Mucosa of descending colon (tissue), 3 donors: ENCODE measurements at places on chromosomes 6 and 20.

- no peak for DNase-seq
These were observed 360.6 kb upstream of the MAP3K7 start for GRCh38 chr6:90947184-90948064.

GRCh38 chr6:46676604-46677313, 10.9 kb upstream of the TDRD6 start:
- no peak for DNase-seq

GRCh38 chr20:57612436-57612835, 7.8 kb downstream of the ZBP1 start:
- no peak for DNase-seq

DNA sequence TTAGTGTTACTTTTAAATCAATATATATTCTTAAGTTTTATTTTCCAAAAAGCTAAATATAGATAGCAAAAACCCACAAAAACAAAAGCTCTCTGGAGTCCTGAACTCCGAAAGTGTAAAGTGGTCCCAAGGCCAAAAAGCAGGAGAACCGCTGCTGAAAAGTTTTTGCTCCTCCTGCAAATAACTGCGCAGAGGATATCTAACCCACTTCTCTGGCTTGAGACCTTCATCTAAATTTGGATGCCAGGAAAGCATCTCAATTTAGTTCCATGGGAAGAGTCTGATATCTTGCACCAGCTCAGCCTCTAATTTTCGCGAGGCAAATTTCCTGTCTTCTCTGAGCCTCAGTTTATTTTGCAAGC, 523 bp downstream of the MRPS10 start:
- DNase-seq, result no peak

GRCh38 chr6:42013134-42013516, 37.2 kb upstream of the TAF8 start:
- DNase-seq, result no peak

GRCh38 chr6:12221856-12222255, 68.3 kb upstream of the EDN1 start:
- no peak for DNase-seq

DNA sequence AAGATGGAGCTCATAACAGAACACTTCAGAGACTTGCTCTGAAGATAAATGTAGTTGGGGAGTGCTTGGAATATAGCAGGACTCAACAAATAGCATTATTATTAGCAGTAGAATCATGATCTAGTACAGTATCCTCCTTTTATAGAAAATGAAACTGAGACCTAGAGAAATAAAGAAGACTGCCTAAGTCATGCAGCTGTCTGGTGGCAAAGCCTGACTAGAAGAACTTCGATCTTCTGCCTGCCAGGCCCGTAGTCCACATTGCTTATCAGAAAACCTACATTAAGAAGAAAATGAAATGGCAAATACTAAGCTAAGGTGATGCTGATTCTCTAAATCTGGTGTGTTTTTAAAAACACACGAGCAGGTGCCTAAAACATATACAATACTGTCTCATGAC, 46.4 kb upstream of the DST start:
- DNase-seq, result no peak

DNA sequence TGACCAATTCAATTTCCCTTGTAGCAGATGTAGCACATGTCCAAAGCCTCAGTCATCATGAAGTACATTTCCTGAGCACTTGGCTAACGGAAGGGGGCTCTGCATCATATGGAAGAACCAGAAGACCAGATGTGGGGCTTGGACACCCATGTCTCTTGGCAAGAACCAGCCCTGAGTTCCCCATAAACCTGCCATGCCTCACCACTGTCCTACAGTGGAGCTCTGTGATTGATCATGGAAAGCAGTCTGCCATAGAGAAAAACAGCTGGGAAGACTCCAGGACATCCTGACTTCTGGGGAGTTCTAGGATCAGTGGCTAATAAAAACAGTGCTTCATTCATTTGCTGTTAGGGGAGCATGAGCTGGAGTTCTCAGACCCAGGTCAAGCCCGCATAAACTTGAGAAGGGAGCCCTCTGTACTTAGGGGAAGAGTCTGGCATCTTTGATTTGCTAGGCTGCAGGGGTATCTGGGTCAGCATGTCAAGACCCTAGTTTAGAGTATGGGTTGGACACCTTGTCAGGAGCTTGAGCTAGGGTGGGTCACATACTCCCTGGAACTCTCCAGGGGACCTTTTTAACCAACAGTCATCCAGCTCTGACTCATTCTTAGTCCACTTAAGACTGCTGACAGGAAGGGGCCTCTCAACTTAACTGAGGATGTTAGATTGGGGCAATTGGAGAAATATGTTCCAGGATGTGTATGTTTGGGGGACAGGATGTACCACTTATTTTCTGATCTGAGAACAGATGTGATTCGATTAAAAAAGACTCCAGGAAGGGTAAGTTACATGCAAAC, 26.3 kb upstream of the TRAM2 start:
- DNase-seq, result no peak

GRCh38 chr20:17635332-17636244, 46.5 kb downstream of the RRBP1 start:
- DNase-seq, result no peak

DNA sequence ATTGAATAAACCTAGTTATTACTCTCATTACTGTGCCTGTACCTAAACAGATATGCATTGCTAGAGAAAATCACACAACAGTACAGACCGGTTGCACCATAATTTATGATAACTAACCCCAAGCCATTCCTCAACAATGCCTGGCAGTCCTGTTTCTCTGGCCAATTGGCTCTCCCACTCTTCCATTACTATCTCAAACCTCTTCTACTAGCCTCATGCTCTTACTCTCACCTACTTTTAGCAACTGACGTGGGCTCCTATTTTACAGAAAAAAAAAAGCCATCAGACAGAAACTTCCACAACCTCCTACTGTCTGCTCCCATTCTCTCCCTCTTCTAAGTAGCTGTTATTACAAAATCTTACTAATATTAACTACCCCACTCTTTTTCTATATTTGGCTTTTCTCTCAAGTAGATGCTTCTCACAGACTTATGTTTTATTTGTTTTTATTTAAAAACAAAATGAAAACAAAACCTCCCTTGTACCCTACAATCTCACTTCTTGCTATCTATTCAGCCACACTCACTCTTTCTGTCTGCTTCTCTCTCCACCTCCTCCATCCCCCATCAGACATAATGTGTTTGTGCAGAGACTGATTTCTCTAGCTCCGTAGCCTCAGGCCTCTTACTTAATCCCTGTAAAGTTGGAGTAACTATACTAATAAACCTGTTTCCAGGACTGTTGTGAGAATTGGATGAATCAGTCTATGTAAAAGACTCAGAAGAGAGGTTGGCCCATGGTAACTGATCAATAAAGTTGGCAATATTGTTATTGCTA, 9.1 kb downstream of the GOPC start:
- no peak for DNase-seq

- no peak for DNase-seq
These were observed 302.4 kb upstream of the POU3F2 start for GRCh38 chr6:98532004-98532403.

DNA sequence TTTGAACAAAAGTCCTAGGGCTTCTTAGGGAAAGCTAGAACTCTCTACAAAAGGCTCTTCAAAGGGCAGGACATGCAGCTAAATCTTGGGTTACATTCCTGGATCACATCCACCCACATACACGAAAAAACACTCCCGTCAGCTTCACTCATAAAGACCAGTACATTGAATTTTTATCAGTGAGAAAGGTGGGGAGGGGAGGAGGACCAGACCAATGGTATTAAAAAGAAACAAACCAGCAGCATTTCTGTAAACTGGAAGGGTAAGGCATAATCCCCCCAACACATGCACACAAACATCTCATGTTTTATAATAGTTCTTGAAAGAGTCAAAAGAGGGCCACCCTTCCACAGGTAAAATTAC, 31.6 kb downstream of the MYLK4 start:
- DNase-seq, result no peak

- no peak for DNase-seq
These were observed at the start of gene SGK1 for GRCh38 chr6:134317471-134318131. Gene SGK1 (minus strand): TSS chr6:134318112. CDS start chr6:134317460, 652 bp downstream.
